ENCODE measurements at places on chromosomes 1 and 21.

DNA sequence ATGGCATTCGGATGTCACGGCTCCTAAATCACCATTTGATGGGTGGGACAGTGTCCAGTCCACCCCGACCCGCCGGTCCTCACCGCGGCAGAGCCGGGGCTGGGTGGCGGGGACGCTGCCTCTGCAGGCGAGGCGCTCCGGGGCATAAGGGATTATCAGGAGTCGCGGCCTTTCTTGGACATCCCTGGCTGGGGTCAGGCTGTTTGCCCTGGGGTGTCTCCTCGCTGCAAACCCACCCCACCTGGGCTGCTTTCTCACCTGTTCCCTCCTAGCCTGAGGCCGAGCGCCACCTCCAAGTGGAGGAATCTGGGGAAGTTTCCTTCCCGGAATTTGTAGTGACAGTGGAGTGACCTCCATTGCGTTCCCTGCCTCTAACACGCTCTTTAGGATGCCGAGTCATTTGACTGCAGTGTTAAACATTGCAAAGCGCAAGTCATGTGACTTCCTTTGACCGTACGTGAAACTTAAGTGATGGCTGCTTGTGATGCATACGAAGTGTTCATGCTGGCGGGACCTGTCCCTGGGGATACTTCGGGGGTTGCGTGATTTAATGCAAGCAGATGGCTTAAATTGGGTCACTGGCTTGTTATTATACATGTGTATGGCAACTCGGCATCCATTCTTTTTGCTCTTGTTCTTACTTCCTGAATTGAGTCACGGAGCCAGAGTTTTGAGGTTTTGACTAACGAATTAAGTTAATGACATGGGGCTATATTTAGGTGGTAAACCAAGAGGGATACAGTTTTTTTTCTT, 536 bp downstream of the LGALS8 start:
- DNase-seq, result peak; percentile 53

- DNase-seq, result no peak
Measured at GRCh38 chr1:21012937-21013336, 163.8 kb downstream of the EIF4G3 start.

DNA sequence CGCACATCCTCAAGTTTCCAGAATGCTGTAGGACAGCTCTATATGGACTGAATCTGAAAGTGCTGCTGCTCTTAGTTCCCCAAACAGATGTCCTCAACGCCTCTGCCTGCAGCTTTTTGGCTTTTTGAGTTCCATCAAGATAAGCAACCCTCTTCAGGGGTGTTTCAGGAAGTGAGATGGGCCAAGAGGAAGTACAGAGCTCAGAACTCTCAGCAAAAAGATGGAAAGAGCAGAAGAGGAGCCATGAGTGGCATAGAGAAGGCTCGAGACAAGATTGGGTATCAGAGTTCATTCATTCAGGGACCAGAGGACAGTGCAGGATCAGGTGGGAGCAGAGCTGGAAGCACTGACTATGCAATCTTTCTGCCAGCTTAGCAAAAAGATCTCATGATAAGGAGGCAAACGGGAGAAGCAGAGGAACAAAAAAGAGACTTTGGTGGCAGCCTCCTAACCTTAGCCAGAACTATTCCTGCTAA, at the start of the genes ADORA3 and TMIGD3:
Gene ADORA3 (minus strand): TSS at position 49 of the 476 bp plus-strand sequence. CDS start 279 bp downstream, outside the sequence.
Gene TMIGD3 (minus strand): TSS at position 49 of the 476 bp plus-strand sequence. CDS start 279 bp downstream, outside the sequence.
- no peak for DNase-seq

DNA sequence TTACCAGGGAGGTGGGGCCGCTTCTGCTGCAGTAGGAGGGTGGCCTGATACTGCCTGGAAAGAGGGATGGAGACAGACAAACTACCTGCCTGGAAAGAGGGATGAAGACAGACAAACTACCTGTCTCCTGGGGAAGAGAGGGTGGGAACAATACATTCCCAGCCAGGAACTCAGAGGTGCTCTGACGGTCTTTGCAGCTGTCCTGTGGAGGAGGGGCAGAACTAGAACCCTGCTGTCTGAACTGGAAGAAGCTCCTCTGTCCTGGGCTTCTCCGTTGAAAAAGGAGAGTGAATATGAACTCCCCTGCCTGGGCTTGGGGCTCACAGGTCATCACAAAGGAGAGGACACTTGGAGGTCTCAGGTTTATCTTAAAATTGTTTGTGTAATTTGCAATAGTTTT, 40.3 kb upstream of the ETV3 start:
- DNase-seq, result no peak

DNA sequence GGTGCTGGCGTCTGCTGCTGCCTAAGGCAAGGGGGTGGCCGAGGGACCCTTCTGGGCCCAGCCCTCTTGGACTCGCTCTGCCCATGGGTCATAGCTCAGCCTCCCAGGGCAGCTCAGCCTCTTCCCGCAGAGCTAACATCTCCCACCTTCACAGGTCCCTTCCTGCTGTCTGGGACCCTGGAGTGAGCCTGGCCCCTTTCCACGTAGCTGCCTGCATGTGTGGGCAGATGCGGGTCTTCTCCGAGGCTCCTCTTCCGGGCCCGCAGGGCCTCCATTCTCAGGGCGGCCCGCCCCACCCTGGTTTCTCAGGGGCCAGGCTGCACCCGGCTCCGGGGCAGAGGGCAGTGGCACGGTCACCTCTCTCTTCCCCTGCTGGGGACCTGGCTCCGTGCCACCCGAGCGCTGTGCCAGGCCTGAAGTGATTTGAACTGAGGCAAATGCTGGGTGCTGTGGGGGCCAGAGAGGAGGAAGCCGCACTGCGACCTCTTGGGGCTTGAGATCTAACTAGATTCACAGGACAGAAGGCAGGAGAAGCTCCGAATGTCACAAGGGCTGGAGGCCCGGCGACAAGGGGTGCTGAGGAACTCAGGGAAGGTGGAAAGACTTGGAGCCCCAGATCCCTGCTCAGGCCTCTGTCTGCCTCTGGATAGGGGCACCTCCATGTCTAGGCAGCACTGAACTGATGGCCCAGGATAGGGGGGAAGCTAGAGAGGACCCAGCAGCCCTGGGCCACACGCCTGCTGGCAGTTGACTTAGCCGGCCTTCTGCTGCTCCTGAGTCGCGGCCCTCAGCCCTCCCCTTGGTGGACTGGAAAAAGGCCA, 40.7 kb downstream of the COQ8A start:
- no peak for DNase-seq

DNA sequence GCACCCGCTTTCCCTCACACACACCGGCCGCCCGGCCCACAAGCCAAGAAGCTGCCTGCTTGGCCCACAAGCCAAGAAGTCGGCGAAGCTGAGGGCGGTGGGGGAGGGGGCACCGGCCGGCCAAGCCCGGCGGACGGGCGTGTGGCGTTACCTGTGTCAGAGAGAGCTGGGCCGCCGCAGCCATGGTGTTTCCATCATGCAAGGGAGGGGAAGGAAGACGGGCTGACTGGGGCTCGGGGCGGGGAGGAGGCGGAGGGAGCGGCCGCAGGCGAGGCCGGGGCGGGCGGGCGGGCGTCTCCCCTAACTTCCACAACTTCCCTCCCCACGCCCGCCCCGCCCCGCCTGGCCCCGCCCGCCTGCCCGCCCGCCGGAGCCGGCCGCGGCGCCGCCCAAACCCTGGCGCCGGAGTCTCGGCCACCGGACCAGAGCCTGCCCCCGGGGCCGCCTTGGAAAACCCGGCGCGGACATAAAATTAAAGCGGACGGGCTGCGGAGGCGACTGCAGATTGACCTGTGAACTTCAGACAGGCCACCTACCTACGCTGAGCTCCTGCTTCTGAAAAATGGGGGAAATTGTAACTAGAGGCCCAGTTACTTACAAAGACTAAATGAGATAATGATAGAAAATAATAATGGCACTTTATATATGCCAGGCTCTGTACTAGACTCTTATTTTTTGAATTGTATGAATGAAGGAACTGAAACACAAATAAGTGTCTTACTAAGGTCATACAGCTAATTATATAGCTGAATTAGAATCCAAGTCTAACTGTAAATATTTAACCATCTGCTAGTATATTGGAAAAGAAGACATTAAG, at the start of gene EPS15:
Gene EPS15 (minus strand): TSS at position 219 of the 817 bp plus-strand sequence. CDS start 35 bp downstream, at position 184.
- peak; percentile 81 for DNase-seq

GRCh38 chr21:23455676-23456075, 2151.6 kb downstream of the MRPL39 start:
- no peak for DNase-seq

DNA sequence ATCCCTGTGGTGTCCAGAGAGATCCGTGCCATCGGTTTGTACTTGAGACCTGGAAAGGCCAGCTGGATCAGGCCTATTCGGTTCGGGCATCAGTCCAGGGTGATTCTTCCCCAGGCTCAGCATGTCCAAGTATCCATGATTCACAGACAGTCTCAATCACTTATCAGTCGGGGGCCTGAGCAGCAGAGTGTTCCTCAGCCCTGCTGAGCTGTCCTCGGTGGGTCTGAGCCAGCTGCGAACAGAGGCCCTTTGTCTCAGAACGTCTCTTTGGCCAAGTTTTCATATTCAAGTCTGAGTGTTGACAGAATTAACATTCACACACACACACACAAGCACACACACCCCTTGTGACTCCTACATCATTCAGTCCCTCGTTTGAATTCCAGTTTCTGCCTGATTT, 33.4 kb upstream of the OSBPL9 start:
- DNase-seq, result no peak

DNA sequence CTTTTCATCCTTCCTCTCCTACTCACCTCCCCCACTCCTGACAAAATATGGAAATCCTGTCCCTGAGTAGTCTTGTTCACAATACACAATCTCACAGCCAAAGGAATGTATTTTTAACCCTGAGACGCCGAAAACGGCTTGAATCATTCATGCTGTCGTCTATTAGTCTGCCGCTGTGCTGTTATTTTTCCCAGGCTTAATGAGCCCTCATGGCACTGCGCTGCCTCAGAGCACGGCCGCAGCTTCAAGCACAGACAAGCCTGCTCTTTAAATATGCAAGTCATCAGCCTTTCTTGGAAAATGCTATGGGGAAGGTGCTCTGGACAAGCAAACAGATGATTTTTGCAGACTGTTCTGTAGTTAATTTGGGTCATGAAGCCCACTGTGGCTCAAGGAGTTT, 302.7 kb downstream of the DISC1 start:
- DNase-seq, result no peak

GRCh38 chr1:121558514-121558913, 373.7 kb downstream of the SRGAP2C start:
- DNase-seq, result no peak

DNA sequence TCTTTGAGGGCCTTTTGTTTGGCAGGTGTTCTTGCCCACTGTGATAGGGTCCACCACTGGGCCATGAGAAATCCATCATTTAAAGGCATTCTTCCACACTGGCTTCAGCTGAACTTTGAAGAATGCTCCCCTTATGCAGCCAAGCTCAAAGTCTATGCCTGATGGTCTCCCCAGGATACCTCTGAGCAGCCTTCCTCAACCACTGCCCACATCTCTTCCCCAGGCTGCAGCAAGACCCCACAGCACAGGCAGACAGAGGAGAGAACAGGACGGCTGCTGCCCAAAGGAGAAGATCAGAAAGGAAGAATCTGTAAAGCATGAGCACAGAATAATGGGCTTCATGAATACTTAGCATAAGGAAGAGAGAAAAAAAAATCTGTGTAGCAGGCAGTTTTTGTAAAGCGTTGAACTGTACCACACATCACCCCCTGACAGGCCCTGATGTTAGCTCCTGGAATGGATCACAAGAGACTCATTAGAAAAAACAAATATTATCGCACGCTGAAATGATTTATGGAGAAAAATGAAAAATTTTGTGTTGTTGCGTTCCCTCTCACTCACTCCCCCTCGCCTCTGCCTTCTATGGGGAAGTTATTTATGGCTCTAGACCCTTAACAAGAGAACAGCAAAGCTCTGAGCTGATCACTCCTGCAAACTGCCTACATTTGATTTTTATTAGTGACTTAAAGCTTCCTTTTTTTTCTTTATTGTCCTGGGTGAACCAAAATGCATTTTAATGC, 134.1 kb downstream of the TMEM53 start:
- no peak for DNase-seq

DNA sequence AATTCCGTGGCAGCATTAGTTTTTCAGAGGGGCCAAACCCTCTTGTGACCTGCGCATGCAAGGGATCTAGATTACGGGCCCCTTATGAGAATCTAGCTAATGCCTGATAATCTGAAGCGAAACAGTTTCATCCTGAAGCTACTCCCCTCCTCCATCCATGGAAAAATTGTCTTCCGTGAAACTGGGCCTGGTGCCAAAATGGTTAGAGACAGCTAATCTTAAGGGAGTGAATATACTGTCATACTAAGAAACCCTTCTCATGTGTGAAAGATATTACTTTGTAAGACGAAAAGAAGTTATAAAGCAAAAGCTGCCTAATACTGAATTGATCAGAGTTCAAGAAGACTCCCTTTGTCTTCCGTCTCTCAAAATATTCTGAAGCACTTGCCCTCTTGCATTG, 166.3 kb downstream of the DUSP10 start:
- DNase-seq, result no peak

DNA sequence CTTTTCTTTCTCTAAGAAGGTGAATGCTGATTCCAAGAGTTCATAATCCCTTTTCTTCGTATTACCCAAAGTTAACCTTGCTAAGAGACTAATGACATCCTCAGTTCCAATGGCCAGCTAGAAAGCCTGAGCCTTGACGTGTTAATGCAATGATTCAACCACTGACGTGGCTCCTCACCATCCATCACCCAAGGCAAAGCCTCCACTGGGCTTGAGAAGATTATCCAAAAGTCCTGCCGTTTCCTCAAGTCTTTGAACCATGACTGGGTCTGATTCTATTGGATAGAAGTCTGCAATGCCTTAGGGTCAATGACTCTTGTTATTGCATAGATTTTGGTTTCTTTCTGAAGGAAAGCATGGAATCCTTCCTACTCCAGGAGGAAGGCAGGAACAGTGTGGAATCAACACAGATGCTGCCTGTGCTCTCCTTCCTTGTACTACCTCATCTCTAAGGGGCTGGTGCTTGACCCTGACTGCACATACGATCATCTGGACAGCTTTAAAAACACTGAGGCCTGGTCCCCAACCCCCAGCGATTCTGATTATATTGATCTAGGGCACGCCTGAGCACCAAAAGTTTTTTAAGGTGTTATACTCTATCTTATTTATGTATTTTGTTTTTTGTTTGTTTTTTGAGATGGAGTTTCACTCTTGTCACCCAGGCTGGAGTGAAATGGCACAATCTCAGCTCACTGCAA, 69.3 kb upstream of the ANGPTL1 start:
- DNase-seq, result no peak

- no peak for DNase-seq
Measured at GRCh38 chr21:13827201-13827600, 217.6 kb downstream of the POTED start.

DNA sequence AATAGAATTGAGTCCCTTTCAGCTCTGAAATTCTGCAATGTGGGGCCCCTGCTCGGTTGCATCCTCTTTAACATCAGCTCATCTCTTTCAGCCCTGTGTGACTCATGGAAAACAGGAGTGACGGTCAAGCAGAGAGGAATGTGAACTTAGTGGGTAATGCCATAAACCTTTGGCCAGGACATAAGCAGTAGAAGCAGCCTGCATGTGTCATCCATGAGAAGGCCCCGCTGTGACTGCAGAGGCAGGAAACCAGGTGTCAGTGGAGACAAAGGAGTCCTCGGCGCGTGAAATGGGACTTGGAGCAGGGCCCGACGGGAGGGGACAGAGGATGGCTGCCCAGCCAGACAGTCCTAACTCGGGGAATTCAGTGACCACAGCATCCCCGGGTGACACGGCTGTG, 21.1 kb upstream of the EPHB2 start:
- no peak for DNase-seq

DNA sequence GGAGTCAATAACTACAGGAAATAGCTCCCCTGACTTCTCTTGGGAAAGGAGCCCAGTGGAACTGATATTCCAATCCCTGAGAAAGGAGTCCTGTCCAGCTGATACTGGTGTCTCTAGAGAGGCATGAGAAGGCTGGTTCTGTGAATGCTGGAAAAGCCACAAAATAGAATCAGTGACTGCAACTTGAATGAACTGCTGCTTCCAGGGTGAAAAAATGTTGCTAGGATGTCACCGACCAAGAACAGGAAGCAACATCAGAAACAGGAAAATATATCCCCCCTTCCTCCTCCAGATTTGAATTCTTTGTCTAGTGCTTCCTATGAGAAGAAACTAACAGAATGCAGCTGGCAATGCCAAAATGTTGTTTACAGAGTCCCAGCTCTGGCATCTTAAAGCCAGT, 269.3 kb upstream of the LYPLAL1 start:
- no peak for DNase-seq

Data from GM12892 (cell line).